ENCODE measurements at places on chromosomes 7 and 10.

DNA sequence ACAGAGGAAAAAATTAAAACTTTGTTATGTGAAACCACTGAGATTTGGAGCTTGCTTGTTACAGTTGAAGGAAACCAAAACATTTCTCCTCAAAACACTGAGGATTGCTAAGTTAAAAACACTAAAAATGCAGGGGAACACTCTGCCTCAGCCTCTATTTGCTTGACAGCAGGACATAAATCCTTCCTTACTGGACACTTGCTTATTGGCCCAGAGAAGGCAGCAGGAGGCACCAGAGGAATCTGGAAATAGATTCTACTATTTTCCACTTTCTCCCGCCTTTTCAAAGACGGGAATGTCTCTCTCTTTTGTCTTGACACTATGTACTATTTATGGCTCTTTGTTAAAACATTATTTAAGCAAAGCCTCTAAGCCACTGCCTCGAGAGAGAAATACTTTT lies 67.9 kb downstream of the MTURN start:
- no peak for DNase-seq

GRCh38 chr7:29764227-29764626 lies 42.1 kb upstream of the WIPF3 start:
- no peak for DNase-seq

DNA sequence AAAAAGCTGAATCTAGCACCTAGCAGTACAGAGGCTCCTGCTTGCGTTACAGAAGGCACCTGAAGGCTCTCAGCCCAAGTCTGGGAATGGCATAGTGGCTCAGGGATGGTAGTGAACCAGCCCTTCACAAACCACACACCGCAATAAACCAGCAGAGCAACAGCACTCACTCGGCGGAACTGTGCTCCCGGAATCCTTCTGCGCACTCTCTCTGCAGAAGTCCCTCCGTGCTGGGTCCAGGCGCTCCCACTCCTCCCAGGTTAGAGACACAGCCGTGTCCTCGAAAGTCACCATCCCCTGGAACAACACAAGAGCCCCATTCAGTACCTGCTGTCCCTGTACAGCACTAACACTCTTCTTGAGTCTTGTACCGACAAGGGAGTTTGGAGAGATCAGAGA lies 1.5 kb downstream of the ZNF394 start:
- no peak for DNase-seq

GRCh38 chr7:1941464-1942242 lies 271.6 kb downstream of the ELFN1 start:
- DNase-seq = no peak

DNA sequence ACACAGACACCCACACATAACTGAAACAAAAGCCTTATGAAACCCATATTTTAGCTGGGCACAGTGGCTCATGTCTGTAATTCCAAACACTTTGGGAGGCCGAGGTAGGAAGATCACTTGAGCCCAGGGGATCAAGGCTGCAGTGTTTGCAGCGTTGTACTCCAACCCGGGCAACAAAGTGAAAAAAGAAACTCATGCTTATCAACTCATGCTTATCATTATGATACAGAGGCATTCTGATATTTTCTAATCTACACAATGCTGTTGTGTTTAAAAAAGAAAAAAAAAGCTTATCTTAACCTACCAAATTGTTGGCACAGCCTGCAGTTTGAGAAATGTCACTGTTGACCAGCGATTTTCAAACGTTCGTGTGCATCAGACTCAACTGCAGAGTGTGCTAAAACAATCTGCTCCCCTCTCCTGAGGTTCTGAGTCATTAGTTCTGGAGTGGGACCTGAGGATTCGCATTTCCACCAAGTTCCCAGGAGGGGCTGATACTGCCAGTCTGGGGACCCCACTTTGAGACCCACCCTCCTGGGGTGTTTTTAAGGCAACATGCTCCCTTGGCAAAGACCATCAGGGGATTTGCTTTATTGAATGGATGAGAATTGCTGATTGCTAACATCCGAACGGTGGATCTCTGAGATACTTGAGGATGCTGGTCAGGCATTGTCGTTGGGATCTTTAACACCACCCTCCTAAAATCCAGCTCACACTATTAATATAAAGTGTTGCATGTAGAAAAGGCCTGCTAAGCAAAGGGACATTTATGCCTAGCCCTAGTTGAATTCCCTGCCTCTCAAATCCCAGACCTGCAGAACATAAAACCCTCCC lies 16.2 kb downstream of the CHST3 start:
- DNase-seq = no peak

GRCh38 chr10:113303544-113304146 lies 249.2 kb upstream of the HABP2 start:
- DNase-seq = no peak

DNA sequence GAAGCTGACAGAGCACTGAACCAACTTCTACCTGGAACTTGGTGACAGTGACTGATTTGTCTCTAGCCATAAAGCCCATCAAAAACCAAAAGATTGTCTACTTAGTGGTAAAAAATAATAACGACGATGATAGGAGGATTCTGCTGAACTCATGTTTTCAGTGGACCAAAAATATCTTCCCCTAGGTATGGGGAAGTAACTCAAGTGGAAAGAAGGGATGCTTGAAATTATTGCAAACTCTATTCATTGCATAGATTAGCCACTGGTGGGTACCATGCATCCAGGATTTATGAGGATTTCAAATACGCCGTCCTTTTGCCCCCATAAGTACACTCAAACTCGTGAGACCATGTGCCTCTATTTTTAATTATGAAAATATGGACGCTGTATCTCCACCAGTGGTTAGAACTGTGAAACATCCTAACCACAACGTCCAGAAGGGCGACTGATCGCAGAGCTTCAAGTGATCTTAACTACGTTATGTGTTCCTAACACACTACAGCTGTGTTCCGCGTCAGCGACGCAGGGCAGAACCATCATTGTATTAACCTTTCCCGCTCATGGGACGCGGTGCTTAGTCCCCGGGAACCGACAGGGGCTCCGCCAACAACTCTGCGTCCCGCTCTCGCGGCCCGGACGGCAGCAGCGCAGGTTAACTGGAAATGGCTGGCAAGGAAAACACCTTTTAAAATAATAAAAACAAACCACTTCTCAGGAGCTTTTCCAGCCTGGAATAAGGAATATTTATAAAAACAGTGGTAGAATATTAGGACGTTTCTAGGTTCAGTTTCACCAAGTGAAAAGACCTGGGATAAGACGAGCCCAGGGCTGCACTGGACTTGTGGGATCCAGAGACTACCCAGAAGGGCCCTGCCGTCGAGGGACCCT lies 776 bp downstream of the PEX1 start:
- DNase-seq = no peak

- no peak for DNase-seq
Measured at GRCh38 chr7:64736575-64736974, 57.7 kb upstream of the ZNF138 start.

DNA sequence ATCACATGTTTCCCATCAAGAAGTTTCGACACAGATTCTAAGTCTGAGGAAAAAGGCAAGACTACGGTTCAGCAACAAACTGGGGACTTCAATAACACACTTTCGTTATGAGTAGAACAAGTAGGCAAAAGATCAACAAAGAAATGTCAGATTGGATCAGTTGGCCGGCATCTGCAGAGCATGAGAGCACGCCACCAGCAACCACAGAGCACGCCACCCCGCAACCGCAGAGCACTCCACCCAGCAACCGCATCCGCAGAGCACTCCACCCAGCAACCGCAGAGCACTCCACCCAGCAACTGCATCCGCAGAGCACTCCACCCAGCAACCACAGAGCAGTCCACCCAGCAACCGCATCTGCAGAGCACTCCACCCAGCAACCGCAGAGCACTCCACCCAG lies 89.7 kb upstream of the FAM20C start:
- DNase-seq = no peak

DNA sequence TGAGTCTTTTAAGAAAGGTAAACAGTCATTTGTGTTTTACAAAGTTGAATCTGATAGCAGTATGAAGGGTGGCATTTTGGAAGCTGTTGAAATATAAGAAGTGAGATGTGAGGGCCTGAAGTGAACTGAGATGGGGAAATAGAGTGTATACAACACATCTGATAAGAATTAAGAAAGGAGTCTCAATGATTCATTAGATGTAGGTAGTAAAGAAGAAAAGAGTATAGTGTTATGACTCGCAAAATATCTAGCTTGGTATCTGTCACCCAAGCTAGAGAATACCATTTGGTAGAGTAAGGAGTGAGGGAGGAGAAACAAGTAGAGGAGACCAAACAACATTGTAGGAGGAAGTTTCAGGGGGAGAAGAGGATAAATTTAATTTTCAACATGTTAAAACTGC lies 5.3 kb downstream of the PTPN12 start:
- no peak for DNase-seq

DNA sequence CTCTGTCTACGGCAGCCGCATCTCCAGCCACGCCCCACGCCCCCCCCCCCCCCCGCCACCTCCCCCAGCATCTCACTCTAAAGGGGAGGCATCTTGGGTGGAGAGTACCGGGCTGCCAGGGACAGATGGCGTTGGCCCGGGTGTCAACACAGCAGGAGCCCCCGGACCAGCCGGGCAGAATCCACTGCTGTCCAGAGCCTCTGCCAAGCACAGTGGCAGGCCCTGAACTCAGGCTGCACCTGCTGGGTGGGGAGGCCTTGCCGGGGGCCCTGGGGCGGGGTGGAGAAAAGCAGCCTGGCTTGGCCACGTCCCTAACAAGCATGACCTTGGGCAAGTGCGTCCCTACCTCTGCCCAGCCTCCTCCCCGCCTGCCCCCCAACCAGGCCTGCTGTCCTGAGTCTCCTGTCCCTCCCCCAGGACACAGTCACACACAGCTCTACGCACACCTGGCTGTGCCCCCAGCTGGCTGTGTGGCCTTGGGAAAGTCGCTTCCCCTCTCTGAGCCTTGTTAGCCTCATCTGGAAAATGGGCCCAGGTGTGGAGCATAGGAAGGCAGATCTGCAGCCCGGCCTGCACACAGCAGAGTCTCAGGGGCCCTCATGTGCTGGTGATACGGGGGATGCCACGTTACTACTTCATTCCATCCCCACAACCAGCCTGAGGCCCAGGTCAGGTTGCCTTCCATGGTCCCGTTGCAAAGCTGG lies 45.2 kb downstream of the MICALL2 start:
- no peak for DNase-seq

GRCh38 chr10:131786756-131787605 lies 113.8 kb upstream of the PPP2R2D start:
- no peak for DNase-seq

- no peak for DNase-seq
Measured at GRCh38 chr10:33355274-33355673, 20.8 kb upstream of the NRP1 start.

DNA sequence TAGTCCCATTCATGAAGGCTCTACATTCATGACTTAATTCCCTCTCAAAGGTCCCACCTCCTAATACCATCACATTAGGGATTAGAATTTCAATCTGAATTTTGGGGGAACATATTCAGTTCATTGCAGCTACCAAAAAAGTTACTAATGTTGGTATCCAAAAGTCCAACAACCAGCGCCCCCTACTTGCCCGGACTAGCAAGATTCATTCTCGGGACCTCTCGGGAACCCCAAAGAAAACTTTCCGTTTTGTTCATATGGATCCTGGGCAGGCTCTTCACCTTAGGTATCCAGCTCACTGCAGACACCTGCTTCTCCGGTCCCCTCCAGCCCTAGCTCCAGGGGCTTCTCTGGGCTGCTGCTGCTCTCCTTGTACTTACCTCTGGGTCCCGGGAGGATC lies 8.9 kb upstream of the GRK5 start:
- DNase-seq = no peak

GRCh38 chr10:6916601-6917000 lies 336.5 kb upstream of the PRKCQ start:
- no peak for DNase-seq

GRCh38 chr10:49166484-49167400 lies 21.4 kb downstream of the TMEM273 start:
- DNase-seq = no peak

DNA sequence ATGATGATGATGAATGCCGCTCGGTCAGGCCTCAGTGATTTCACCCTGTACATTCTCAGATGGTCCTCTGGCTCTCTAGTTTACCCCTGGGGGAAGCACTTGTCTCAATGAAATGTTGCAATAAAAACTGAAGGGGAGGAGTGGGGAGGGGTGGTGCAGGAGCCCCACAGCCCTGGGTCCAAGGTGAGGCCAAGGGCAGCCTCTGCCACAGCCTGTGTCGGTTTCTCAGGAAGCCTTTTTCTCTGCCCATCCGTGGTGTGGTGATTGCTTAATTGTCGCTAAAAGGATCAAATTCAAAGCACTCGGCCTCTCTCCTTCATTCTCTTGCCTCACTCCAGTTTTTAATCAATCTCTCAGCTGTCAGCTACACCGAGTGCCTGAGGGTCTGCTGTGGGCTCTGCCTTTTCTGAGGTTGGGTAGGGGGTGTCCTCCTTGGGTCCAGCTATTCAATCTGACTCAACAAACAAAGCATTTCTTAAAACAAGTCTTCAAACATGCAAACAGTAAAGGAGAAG lies 39.1 kb upstream of the HSPA12A start:
- no peak for DNase-seq

DNA sequence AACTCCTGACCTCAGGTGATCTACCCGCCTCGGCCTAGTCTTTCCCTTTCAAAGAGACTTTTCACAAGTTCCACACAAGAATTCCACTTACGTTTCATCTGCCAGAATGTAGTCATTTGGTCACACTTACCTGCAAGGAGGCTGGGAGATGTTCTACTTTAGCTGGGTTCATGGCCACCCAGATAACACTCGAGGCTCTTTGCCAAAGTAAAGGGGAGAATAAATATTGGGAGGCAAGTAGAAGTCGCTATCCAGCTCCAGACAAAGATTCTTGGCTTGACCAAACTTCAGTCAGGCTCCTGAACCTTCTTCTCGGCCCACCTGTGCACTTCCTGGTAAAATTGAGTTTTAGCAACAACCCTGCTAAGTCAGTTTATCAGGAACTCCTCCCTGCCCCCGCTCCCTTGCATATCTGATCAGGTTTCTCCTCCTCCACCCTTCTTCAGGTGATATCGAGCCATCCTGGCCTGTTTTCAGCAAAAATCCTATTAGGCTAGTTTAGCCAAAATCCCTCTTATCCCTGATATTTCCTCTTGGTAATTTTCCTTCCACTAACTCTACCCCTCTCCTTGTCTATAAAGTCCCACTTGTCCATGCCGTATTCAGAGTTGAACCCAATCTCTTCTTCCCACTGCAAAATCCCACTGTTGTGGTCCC lies 25.1 kb upstream of the SAMD8 start:
- no peak for DNase-seq

GRCh38 chr7:23333671-23334246 lies 34.6 kb downstream of the MALSU1 start:
- DNase-seq = no peak

GRCh38 chr10:31404640-31405039 lies 85.6 kb downstream of the ZEB1 start:
- DNase-seq = no peak

DNA sequence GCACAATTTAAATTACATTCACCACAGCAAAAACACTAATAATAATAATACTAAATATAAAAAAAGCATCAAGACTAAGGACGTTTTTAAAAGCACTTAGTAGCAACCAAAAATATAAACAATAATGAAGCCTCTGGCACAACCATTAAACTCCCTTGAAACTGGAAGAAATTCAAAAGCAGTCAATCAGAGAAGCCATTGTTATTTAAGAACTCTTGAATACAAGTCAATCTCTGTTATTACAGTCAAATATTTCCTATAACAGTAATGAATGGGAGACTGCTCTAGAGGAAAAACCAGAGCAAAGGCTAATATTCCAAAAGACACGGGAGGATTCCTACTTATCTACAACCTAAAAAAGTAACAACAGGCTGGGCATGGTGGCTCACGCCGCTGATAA lies 164.2 kb downstream of the KMT2E start:
- no peak for DNase-seq

- DNase-seq = no peak
Measured at GRCh38 chr7:97006055-97006815, 882 bp downstream of the DLX6 start.
